Muscle of arm (tissue), 14 donors: ENCODE measurements at places on chromosomes 6 and 20. TPM values are rescaled to one million over a fixed set of nuclear protein-coding genes. Genes with fewer than 3 reads are reported as not detected.

GRCh38 chr6:21431526-21431925, 162.0 kb upstream of the SOX4 start:
- no peak for DNase-seq

Gene KHDC1L
- not detected for polyA plus RNA-seq

- DNase-seq = no peak
These were observed 1.1 kb downstream of the SRMS start for GRCh38 chr20:63546256-63546955.

DNA sequence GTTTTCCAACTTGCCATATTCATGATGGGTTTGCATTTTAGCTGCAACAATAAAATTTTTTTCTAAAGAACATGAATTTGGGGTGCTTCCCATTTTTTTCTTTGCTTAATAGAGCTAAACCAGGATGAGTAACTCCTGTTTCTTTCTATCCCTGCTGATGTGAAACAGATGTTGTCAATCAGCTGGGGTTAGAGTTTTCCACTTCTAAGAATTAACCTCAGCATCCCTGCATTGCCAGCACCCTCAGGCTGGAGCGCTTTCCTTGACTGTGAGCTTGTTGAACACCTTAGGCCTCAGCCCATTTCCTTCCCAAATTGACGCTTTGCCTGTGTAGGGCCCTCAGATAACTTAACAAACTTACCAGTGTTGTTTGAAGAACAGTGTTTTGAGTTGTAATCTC, 74.5 kb downstream of the PTPN1 start:
- DNase-seq = no peak

Gene SIRPA
- polyA plus RNA-seq = 32.3 TPM

Gene BEND6
- polyA plus RNA-seq = 0.50 TPM
